ENCODE measurements at places on chromosomes 2 and 18.

- no peak for DNase-seq
Observed at GRCh38 chr2:9168821-9169221, 37.8 kb upstream of the ASAP2 start.

- DNase-seq, result no peak
Observed at GRCh38 chr2:71043531-71044407, 24.7 kb upstream of the NAGK start.

DNA sequence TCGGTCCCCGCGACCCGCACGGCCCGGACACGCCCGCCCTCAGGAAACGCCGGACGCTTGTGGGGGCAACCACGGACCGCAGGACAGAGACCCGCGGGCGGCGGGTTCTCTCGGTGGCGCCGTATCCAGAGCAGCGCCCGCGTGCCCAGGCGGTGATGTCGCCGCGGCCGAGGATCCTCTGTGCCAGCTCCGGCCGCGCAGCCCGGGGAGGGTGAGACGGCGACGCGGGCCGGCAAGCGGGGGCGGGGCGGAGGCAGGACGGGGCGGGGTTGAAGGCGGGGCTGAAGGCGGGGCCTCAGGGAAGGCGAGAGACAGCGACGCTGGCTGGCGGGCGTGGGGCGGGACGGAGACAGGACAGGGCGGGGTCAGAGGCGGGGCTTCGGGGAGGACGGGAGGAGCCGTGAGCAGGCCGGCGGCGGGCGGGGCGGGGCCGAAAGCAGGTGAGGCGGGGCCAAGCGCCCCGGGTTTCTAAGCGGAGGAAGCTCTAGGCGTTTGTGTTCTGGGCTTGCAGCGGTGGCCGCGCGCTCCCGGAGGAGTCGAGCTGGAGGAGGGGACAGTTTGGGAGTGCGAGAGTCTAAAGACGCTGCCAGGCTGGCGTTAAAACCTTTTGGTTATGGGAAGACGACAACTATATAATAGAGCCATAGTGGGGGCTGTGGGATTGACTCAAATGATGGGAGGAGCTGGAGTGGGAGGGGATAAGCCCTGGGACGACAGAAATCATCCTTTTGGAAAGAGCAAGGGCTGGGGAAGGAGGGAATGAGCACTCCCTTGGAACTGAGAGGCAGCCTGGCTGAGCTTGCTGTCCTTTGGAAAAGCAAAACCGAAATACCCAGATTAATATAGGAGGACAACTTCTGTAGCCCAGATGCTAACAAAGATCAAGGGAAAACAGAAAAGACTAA, at the start of gene DSEL:
Gene DSEL (minus strand): TSS at position 182 of the 905 bp plus-strand sequence. CDS start 2,112 bp downstream, outside the sequence.
- peak; percentile 99 for DNase-seq

GRCh38 chr2:31188131-31188530, 29.2 kb downstream of the CAPN14 start:
- DNase-seq, result no peak

GRCh38 chr2:175737722-175738361, 264.2 kb downstream of the LNPK start:
- no peak for DNase-seq

GRCh38 chr18:68121826-68122225, 593.1 kb downstream of the TMX3 start:
- no peak for DNase-seq

GRCh38 chr2:58800881-58801280, 559.8 kb upstream of the FANCL start:
- no peak for DNase-seq

DNA sequence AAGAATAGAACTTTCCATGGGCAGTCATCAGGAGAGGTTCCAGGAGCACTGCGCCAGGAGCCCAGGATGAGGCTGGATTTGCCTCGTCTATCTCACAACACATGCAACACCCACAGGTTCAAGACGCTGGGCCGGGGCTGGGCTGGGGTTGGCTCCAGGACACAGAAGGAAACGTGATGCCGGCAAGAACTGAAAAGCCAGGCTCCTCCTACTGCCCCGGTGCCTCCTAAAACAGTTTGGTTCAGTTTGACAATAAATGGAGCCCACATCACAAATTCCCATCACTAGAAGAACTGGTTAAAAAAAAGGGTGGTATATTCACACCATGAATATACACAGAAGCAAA, 75.9 kb downstream of the INHBB start:
- no peak for DNase-seq

GRCh38 chr18:33751613-33752221, 173.7 kb downstream of the ASXL3 start:
- no peak for DNase-seq

DNA sequence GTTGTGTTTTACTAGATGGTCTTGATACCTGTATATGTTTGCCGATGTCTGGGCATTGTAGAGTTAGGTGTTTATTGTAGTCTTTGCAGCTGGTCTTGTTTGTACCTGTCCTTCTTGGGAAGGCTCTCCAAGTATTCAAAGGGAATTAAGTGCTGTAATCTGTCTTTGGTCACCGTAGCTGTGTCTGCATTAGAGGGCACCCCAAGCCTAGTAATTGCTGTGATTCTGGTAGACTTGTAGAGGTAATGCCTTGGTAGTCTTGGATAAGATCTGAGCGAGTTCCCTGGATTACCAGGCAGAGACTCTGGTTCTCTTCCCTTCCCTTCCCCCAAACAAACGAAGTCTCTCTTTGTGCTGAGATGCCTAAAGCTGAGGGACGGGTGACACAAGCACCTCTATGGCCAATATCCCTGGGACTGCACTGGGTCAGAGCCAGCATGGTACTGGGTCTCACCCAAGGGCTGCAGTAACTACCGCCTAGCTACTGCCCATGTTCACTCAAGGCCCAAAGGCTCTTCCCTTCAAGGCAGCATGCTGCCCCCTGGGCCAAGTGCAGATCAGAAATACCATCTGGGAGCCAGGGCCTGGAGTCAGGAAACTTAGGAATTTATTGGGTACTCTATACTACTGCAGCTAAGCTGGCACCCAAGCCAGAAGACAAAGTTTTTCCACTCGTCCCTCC, 27.1 kb downstream of the STPG4 start:
- no peak for DNase-seq

DNA sequence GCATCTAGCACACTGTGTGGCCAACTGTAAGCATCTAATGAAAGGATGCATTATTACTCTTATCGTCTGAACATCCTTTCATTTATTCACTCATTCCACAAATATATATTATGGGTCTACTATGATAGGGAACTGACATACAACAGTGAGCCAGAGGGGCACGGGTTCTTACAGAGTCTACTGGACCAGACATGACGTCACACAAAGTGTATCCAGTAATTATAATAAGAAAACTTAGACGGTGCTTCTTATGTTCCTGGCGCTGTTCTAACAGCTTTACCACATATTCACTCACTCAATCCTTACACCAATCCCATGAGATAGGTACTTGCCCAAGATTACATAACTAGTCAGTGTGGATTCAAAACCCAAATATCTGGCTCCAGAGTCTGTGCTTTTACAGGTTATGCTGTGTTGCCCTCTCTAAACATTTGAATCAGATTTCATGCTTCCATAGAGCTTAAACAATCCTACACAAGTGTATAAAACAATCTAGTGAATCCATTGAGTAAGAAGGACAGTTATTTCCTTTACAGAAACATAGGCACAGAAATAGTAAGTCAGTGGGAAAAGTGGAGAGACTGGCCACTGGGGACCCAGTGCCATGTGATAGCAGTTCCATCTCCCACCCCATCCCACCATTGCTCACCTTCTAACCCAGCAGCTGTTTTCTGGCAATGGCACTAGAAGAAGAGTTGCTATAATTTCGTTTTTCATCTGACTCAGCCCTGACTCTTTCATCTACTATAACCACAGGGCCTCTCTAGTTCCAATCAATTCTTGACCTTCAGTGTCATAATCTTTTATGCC, 24.2 kb upstream of the ARL5A start:
- no peak for DNase-seq

DNA sequence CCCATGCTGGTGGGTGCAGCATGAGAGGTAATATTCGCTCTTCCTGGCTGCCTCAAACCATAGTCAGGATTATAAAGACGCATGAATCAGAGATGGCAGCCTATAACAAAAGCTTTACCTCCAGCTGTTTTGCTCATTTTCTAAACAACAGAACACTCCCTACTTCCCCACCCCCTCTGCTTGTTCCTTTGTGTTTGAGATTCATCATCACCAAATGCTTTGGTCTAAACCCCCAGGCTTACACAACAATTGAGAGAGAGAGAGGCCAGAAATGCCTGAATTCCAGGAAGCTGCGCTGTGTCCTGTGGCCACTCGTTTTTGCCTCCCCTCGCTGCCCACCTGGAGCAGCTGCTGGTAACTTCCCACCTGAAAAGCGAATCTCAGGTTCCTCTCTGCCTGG, 78.8 kb upstream of the CAPN13 start:
- DNase-seq, result no peak

GRCh38 chr2:102256874-102257462, 54.4 kb upstream of the IL1RL1 start:
- DNase-seq, result no peak

GRCh38 chr2:166246901-166247300, 119.1 kb upstream of the SCN1A start:
- DNase-seq, result no peak

GRCh38 chr2:70670626-70671025, 97.4 kb downstream of the ADD2 start:
- DNase-seq, result no peak

DNA sequence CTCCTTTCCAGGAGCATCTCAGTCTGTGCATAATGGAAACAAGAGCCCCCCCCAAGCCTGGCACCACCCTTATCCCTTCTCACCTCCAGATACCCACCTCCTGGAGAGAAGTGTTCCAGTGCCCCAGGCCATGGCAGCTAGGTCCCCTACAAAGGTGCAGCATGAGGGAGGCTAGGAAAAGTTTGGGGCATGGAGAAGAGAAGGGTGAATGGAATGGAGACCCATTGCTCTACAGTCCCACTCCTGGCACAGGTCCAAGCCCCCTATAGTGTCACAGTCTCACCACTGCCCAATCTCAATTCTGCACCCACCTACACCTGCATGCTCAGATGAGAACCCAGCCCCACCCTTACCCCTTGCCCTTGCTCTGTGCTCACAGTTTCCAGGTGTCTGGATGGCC, 897 bp downstream of the SLC23A3 start:
- no peak for DNase-seq

- no peak for DNase-seq
Observed at GRCh38 chr2:71129902-71130151, 202 bp downstream of the MCEE start.

- no peak for DNase-seq
Observed at GRCh38 chr18:79640064-79640672, 39.4 kb upstream of the CTDP1 start.

DNA sequence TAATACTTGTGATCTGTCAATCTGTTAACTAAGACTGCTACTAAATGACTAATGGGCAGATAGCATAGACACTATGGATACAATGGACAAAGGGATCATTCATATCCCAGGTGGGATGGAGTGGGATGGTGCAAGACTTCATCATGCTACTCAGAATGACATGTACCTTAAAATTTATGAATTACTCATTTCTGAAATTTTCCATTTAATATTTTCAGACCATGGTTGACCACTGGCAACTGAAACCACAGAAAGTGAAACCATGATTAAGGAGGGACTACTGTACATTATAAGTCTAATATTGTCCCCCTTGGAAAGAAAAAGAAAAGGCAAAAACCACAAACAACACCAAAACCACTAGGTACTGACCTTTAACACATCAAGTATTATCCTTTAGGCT, 247.0 kb upstream of the SYT4 start:
- no peak for DNase-seq

DNA sequence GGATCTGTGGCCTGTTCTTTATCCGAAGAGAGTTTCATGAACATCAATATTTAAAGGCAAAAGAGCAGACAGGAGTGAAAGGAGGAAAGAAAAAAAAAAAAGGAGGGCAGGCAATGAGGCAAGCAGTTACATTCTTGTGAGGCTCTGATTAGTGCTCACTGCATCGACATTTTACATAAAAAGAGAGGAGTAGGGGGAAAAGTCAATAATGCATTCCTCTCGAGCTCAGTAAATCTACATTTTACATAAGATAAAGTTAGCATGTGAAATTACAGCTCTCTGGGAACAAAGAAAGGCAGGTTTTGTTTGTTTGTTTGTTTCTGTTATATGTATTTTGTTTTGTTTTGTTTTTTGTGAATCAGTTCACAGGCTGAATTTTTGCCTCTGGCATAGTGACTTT, 187.1 kb upstream of the ARL4C start:
- no peak for DNase-seq

DNA sequence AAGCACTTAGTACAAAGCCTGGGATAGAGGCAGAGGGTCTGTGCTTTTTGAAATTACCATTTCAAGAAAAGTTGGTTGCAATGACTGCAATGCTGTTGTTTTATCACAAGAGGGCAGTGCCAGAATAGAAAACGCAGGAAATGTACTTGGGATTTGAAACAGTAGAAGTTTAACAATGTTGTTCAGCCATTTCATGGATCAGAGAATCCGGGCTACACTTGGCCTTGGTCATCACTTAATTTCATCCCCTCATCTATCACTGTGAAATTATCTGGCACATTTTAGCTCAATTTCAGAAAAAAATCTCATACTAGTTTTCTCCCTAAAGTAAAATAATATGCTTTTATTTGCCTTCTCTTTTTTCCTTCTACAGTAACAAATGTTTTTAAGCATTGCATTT, 70.8 kb downstream of the RAPGEF4 start:
- no peak for DNase-seq

- no peak for DNase-seq
Observed at GRCh38 chr2:66095820-66096345, 339.0 kb upstream of the MEIS1 start.

DNA sequence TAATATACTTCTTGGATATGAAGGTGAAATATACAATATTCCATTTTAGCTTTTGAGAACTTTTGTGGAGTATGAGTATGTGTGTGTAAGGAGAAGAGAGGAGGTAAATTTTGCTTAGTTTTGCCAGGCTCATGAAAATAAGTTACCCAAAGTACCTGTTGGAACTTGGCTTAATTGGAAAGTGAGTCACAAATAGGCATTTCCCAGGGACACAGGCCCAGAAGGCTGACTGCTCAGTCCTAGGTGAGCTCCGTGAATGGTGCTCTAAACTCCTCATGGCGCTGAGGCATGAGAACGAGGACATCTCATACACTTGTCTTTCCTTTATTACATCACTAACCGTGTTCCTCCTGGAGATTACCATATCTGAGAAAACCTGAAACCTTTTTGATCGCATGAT, 148.5 kb upstream of the RAB12 start:
- no peak for DNase-seq

- no peak for DNase-seq
Observed at GRCh38 chr2:108926561-108927380, 62.2 kb downstream of the EDAR start.

- DNase-seq, result no peak
Observed at GRCh38 chr2:203238292-203238703, 520 bp upstream of the CYP20A1 start.

DNA sequence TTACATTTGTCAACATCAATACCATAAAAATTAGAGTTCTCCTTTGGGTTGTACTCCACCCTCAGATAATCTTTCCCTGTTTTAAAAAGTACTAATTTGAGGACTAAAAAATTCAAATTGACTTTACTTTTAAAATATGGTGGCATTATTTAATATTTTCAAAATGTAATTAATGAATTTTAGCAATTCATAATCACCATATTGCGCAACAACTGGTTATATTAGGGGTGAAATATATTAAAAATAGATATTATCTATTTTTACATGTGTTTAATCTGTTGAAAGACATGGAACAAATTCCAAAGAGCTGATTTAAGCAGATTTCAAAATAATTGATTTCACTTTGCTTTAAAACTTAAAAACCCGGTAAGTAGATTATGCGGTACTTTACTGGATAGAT, 236.6 kb upstream of the NOL4 start:
- no peak for DNase-seq
